ENCODE measurements at places on chromosomes 7 and 10. TPM values are rescaled to one million over a fixed set of nuclear protein-coding genes. Genes with fewer than 3 reads are reported as not detected.

The LRRD1 gene
- total RNA-seq: not detected

The HOXA4 gene
- total RNA-seq: 1.5 TPM

The PRKG1 gene
- total RNA-seq: 5.9 TPM

The HOXA2 gene
- total RNA-seq: not detected

The MBL2 gene
- total RNA-seq: not detected

The EVX1 gene
- total RNA-seq: not detected

The LRRC61 gene
- not detected for total RNA-seq

The PAX4 gene
- total RNA-seq: not detected

The MBLAC1 gene
- total RNA-seq: not detected

The ANK3 gene
- 1.7 TPM for total RNA-seq

GRCh38 chr7:154259396-154259795 is 207.2 kb downstream of the DPP6 start:
- DNase-seq: no peak

- no peak for DNase-seq
Observed at GRCh38 chr10:120420421-120420820, 36.6 kb upstream of the PLPP4 start.

DNA sequence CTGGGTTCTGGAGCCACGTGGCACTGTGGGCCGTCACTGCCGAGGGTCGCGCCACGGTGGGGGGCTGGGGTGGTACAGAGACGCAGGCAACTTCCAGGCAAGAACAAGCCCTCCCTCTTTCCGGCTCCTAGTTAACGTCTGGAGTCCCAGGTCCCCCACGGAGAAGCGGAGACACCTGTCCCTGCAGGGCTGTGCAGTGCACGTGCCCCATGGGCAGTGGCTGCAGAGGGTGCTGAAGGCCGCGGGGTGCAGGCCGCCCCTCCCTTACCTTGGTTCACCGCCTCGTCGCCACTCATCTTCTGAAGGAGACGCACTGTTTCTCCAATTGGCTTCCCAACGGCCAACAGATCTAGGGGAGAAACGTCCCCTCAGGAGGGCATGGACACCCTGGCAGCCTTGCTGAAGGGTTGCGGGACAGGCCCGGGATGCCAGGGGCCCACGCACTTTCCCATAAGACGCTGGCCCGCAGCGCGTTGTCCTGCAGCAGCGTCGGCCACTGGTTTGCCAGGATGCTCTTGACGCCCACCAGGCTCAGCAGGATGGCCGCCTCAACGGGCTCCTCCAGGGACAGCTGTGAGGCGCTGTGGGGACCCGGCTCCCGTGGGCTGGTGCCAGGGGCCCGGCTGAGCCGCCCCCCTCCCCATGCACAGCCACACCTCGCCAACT is 24.3 kb upstream of the NKX6-2 start:
- DNase-seq: no peak

- DNase-seq: no peak
Observed at GRCh38 chr7:113812591-113813255, 106.1 kb downstream of the PPP1R3A start.

DNA sequence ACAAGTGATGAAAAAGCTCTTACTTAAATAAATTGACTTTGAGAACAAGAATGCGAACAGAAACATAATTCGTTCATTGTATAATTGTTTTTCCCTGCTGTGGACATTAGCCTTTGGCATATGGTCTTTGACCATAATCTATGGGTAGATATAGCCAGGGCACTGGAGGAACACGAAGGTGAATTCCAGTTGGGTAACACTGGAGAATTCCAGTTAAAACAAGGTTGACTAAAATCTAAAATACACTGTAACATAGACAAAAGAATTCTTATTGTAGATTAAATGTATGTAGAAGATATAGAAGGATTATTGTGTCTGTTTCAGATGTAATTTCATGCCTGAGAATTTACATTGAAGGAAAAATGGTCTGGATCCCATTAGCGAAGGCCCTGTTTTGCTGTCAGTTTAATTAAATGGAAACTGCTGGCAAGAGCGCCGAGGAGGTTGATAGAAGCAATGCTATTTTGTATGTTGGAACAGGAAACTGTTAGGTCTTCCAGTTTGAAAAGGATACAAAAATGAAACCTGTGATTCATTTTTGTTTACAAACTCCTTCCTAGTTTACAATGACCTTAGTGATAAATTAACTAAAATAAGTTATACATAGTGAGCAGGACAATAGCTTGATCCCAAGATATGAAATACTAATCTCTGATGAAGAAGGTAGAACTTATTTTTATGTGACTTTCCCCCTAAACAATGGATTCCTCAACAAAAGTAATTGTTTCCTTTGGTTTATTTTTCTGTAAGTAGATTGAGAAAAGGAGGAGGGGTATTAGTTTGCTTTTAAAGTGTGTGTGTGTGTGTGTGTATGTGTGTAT is 68.9 kb downstream of the ARID5B start:
- peak; percentile 16 for DNase-seq

- DNase-seq: no peak
Observed at GRCh38 chr10:62043421-62044021, 142.0 kb downstream of the ARID5B start.

GRCh38 chr7:128829391-128830166 is 627 bp upstream of the FLNC start:
- DNase-seq: peak; percentile 61

DNA sequence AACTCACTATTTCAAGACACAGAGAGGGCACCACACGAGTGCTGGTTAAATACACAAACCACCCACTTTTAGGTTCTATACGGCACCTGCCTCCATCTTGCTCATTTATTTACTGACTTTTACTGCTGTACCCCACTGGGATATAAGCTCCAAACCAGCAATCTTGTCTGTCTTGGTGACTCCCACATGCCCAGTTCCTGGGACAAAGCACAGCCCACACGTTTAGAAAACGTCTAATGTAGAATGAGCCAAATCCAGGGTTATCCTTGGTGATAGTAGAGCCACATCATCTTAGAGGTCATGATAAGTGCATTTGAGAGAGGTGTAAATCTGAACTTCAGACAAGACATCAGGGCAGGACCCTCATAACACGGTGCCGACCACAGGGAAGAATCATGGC is 73.5 kb downstream of the NUDCD3 start:
- no peak for DNase-seq

- DNase-seq: no peak
Observed at GRCh38 chr7:100222445-100223132, 2.8 kb downstream of the PVRIG start.

GRCh38 chr10:12876266-12876665 is 125.2 kb downstream of the CCDC3 start:
- no peak for DNase-seq

DNA sequence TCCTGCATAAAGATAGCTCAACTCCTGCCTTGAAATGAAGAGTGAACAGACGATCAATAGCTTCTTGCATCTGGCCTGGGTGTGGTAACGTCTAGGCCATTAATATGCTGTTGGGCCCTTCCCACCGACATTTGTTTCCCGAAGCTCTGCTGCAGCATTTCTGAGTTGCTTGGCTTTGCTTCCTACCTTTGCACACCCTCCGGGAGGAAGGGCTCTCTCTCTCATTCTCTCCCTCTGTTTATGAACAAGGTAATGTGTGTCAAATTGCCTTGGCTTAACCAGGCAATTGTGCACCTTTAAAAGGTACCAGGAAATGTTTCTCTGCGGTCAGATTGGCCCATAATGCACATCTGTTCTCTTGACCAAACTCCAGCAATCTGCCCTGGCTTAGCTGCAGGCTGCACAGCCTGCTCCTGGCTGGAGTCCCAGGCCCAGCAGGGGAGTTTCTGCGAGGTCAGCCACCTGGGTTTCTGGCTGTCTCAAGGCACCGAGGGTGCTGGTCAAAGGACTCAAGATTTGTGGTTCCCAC is 223.7 kb downstream of the SNX10 start:
- DNase-seq: peak; percentile 87

GRCh38 chr7:129169171-129169671 is 19.2 kb upstream of the SMO start:
- DNase-seq: no peak

- DNase-seq: no peak
Observed at GRCh38 chr7:20114468-20114867, 102.7 kb downstream of the MACC1 start.

GRCh38 chr10:72025400-72025799 is 61.2 kb downstream of the CHST3 start:
- no peak for DNase-seq

- no peak for DNase-seq
Observed at GRCh38 chr7:117127585-117128168, 174.4 kb downstream of the ST7 start.

DNA sequence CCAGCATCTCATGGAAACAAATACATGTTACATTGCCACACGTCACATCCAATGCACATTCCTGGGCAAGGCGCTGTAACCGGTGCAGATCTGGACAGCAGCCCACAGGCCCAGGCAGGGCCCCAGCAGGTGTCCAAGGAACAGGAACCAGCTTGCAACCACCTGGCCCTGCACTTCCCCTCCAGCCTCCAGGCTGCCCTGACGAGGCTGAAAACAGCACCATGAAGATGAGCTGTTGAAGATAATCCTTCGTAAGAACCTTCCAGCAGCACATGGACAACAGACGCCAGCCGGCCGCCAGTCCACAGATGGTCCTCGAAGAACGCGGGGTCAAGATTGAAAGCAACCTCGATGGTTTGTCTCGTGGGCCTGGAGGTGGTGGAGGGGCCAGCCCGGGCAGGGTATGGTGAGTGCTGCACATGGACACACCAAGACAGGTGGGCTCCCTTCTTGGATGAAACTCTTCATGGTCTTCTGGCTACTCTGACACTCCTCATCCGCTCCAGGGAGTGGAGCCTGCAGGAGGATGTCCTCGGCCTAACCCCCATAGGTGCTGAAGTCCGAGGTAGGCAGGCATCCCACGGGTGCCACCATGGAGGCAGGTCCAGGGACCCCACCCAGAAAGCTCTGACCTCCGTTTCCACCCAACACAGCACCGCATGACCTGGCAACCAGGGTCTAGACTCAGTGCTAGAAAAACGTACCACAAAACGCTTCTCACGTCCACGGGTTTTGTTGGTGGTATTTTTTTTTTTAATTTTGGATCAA is 22.9 kb downstream of the PDGFA start:
- no peak for DNase-seq

GRCh38 chr10:34912771-34913170 is 97.7 kb upstream of the PARD3 start:
- no peak for DNase-seq

DNA sequence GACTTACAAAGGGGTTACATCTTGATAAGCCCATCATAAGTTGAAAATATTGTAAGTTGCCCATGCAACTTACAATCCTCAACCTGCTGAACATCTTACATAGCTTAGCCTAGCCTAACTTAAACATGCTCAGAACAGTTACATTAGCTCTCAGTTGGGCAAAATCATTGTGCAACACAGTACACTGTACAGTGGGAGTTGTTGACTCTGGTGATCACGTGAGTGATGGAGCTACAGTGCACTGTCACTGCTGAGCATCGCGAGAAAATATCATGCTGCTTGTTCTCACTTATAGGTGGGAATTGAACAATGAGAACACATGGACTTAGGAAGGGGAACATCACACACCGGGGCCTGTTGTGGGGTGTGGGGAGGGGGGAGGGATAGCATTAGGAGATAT is 214.9 kb upstream of the ZMIZ1 start:
- DNase-seq: no peak

DNA sequence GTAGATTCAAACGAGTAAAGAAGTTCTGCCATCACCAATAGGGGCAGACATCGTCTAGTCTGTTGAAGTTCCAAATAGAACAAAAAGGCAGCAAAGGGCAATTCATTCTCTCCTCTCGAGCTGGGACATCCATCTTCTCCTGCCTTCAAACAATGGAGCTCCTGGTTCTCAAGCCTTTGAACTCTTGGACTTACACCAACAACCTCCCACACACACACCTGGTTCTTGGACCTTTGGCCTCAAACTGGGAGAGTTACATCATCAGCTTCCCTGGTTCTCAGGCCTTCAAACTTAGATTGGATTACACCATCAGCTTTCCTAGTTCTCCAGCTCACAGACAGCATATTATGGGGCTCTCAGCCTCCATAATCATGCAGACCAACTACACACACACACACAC is 9.8 kb upstream of the GIMAP5 start:
- no peak for DNase-seq

DNA sequence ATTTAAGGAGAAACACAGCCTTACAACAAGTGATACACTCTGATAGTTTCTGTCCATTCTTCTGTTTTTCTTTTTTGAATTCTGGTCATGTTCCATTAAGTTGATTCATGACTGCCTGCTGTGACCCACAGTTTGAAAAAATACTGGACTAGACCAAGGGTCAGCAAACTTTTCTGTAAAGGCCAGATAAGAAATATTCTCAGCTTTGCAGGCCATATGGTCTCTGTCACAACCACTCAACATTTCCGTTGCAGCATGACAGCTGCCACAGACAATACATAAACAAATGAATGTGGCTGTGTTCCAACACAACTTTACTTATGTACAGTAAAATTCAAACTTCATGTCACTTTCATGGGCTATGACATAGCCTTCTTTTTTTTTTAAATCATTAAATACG is 156.7 kb downstream of the PLXNA4 start:
- DNase-seq: peak; percentile 8

DNA sequence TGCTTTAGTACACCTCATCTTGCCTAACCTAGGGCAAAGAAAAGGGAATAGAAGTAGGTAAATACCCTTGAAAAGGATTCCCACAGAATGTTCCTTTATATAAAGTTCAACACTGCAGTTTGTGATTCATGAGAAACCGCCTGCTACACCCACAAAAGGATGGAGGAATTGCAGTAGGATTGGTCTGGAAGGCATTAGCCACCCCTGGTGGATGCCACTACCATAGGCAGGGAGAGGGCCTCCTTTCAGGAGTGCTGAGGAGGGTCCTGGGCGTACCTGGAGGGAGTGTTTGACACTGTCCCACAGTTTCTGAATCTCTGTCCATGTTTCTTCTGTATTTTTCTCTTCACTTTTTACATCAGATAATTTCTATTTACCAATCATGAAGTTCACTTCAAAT is 221.8 kb upstream of the TMEM72 start:
- DNase-seq: no peak

DNA sequence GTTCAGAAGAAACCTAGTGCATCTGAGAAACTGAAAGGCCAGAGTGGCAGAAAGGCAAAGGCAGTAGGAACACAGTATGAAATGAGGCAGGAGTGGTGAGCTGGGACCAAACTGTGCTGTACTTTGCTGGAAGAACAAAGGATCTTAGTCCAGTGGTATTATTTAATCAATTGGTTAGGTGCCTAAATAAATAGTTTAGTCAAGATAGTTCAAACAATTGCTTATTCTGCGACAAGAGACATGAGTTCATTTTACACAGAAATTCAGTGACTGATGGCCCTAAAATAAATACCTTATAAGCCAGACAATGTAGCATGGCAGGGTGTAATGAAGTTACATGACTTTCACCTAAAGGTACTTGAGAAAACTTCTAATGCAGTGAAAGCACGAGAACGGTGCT is 181.8 kb upstream of the LRRN3 start:
- no peak for DNase-seq

Data from MG63 (cell line).